ENCODE measurements at places on chromosomes 4 and X.
A peak's percentile ranks its signal among the peaks of the same experiment; 100 is the strongest.

DNA sequence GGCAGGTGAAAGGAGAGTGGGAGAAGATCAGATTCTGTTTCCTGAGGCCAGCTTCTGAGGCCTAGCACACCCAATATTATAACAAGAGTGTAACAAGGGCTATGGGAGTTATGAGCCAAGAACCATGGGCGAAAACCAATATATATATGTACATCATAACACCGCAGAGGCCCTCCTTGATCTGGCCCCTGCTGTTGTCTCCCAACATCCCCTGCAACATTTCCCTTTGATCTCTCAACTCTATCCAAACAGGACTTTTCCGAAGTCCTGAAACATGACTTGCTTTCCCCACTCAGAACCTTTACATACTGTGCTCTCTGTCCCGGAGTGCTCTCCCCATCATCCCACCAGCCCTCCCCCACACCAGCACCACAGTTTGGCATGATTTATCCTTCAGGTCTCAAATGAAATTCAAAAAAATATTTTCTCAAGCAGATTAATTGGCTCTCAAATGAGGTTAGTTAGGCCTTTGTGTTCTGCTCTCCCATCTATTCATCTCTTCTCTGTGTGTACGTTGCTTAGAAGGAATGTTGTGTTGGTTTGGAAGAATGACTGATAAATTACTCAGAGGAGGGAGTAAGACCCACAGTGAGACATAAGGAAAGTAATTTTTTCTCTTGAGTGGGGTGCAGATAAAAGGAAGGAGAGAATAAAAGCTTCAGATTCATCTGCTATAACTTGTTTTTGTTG is 58.1 kb upstream of the SMIM10 start:
- DNase-seq, result no peak

DNA sequence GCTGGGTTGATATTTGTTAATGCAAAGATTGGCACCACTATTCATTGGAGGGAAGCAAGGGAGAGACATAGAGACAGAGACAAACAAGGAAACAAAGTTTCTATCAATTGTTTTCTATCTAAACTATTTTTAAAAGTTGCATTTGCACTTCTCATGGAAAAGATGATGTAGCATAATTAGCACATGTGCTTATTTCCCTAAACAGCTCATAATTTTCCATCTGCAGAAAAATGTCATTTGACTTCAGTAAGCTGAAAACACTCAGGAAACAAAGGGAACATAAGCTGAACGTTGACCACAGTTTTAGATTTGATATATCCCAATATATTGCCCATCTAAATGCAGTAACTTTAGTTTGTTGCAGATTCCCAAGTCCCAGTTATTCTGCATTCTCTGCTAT is 18.5 kb upstream of the SPP1 start:
- no peak for DNase-seq

DNA sequence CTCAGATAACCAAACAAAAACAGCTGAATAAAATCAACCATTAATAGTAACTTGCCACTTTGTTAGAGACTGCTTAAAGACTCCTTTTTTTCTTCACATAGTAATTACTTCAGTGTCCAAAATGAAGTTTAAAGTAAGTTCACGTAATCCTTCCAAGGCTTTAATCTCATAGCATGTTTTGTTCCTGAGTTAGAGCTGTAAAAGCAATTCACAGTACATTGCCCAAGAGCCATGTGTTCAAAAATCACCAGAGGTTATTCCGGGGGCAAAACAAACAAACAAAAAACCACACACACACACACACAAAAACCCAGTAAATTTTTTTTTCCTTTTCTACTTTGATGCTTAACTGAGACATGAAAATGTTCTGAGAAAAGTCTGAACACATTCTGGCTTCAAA is 6.1 kb downstream of the GPR82 start:
- no peak for DNase-seq

DNA sequence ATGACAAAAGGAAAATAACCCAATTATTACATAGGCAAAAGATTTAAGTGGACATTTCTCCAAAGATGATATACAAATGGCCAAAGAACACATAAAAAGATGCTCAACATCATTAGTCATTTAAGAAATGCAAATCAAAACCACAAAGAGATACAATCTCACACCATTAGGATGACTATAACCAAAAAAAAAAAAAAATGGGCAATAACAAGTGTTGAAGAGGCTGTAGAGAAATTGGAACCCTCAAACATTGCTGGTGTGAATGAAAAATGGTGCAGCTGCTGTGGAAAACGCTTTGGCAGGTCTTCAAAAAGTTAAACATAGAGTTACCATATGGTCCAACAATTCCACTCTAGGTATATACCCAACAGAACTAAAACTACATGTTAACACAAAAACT is 5.6 kb upstream of the PRDX4 start:
- no peak for DNase-seq

DNA sequence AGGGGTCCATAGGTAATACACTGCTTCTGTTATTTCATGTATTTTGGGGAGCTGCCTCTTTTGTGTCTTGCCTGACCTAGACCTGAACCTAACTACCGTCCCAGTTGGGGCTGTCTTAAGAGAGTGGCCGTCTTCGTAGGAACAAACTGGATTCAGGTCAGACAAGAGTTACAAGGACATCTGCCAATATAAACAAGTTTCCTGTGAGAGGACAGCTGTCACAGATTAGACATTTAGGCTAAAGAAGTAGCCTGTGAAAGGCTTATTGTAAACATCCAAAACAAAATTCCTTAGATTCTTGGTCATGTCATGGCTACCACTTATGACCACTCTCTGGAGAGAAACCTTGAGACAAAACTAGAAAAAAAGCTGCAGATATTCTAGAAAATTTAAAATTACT is 797.6 kb upstream of the AADAT start:
- no peak for DNase-seq

DNA sequence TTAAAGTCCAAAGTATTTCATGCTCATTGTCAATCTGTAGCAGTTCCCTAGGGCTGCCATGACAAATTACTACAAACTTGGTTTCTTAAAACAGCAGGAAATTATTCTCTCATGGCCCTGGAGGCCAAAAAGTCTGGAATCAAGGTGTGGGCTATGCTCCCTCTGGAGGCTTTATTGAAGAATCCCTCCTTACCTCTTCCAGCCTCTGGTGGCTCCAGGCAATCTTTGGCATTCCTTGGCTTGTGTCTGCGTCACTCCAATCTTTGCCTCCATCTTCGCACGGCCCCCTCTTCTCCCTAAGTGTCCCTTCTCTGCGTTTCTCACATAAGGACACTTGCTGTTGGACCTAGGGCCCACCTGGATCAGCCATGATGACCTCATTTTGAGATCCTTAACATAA is 170.4 kb downstream of the SMIM20 start:
- no peak for DNase-seq

DNA sequence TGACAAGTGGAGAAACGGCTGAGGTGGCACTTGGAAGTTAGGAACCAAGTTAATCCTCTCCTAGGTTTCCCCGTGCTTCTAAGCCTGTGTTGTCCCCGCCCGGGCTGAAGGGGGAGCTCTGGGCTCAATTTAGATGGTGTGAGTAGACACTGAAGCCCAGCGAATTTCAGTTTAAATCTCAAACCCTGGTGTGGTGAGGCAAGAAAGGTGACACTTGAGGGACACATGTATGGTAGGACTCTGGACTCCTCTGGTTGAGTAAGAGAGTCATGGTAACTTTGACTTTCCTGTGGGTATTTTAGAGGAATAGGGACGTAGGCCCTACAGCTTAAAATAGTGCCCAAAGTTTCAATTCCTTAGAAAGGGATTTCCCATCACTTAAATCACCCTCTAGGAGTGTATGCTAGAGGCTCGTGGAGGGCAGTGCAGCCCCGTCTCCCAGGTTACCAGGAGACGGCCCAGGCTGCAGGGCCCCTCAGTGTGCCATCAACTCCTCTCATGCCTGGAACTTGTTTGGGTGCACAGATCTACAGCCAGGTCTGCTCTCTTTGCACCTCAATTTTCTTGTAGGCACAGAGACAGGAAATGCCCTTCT is 24.0 kb downstream of the HAND2 start:
- peak; percentile 42 for DNase-seq

- no peak for DNase-seq
Observed at GRCh38 chr4:154740462-154740861, 3.3 kb upstream of the LRAT start.

DNA sequence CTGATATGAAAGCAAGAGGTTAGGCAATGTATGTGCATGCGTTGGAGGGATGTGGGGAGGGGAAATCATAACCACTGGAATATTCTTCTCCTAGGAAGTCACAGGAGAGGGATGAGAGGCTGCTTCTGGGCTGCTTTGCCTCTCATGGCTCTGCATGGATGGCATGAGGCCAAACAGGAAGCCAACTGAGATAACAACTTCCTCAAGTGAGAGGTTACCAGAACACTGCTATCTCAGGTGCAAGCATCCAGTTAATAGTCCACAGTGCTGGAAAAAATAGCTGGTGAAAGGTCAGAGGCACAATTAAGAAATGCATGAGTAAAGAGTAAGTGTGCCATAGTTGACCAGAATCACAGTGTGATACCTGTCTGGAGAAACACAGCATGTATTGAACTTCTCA is 113.3 kb downstream of the ELOVL6 start:
- DNase-seq, result no peak

GRCh38 chrX:73944563-73944908 is 359.4 kb upstream of the ZCCHC13 start:
- DNase-seq, result no peak

DNA sequence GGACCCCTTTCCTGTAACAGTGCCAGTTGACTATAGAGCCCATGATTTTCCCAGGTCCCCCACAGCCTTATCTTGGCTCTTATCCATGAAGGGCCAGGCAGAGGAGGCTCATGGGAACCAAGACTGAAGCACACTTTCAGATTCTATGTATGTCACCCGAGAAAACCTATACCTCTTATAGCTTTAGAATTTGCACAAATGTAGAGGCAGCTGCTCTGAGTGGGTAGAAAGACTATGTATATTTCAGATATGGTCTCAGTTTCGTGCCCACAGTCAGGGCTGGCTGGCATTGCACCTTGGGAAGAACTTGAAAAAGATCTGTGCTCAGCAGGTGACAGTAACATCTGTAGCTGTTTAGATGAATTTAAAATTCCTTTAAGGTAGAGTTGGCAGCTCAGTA is 8.3 kb upstream of the LNX1 start:
- DNase-seq, result no peak

DNA sequence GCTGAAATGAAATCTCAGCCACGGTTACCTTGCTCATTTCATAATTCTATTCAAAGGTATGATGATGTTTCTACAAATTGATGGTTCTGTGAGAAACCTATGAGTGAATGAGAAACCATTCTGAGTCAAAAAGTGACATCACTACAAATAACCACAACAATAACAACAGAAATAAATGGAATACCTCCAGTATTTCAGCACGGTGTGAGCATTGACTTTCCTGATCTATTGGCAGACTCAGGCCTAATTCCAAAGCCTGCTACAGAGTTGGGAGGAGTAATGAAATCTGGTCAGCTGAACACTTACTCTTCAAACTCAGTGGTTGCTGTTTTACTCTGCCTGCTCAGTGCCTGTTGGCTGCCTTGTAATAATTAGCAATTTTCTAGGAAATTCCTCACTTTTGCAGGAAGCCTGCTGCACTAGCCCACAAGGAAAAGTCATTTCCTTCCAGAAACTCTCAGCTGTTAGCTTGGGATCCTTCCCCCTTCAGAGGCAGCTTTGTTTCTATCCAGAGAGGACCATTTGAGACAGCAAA is 18.8 kb upstream of the SYNPO2 start:
- no peak for DNase-seq

DNA sequence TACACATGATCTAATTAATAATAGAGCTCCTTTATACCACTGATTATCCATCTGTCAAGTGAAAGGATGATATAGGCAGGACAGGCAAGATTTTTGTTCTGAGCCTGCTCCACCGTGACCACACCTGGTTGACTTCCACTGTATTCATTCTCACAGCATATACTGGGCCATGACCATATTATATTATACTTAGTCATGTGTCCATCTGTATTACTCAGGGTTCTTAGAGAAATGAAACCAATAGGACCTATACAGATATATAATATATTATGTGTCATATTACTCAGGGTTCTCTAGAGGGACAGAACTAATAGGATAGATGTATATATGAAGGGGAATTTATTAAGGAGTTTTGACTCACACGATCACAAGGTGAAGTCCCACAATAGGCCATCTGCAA is 675.1 kb downstream of the GRXCR1 start:
- no peak for DNase-seq

DNA sequence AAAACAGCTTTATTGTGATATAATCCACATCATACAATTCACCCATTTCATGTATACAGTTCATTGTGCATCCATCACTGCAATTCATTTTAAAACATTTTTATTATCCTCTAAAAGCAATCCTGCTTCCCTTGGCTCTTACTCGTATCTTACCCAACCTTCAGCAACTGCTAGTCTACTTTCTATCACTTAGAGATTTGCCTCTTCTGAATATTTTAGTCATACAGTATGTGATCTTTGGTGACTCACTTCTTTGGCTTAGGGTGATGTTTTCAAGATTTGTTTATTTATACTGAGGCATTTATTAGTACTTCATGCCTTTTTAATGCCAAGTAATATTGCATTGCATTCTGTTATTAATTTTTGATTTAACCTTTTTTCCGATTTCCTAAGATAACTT is 15.0 kb upstream of the MSMO1 start:
- DNase-seq, result no peak

DNA sequence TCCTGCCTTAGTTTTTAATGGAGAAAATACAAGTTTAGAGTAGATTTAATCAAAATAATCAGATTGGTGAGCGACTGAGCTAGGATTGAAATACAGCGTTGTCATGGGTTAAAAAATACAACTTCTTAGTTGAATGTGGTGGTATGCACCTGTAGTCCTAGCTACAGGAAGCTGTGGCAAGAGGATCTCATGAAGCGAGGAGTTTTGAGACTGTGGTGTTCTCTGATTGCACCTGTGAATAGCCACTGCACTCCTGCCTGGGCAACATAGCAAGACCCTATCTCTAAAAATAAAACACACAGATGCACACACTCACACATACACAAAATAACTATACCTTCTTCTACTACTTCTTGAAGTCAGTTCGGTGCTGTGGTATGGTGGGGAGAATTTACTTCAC is 19.8 kb upstream of the GBA3 start:
- DNase-seq, result no peak

DNA sequence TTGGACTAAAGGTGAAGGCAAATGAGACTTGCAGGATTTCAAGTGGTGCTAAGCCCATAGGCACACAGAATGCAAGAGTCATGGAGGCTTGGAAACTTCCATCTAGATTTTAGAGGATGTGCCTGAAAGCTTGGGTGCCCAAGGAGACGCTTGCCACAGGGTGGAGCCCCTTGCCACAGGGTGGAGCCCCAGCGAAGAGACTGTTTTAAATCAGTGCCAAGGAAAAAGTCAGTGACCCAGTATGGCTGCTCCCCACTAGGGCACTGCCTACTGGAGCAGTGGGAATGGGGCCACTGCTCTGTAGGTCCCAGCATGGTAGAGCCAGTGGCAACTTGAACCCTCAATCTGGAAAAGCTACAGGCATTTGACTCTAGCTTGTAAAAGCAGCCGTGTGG is 794.2 kb upstream of the LCORL start:
- DNase-seq, result no peak

Data from stimulated activated CD4-positive, alpha-beta T cell treated with anti-CD3 and anti-CD28 coated beads, Interleukin-4, amount 100 ng/mL, for 1 hour (primary cell).